CD4-positive, alpha-beta T cell treated with Interleukin-15 for 4 hours (primary cell): ENCODE measurements at places on chromosomes 13 and 19.

GRCh38 chr13:59086147-59086546, 1077.6 kb downstream of the DIAPH3 start:
- no peak for DNase-seq

- no peak for DNase-seq
Observed at GRCh38 chr19:5157186-5157585, 183.4 kb downstream of the PTPRS start.

- DNase-seq = no peak
Observed at GRCh38 chr19:35756377-35757230, at the start of gene HSPB6. Gene HSPB6 (minus strand): TSS chr19:35757029. CDS start chr19:35757008, 21 bp downstream.

- no peak for DNase-seq
Observed at GRCh38 chr13:110330491-110331011, 23.5 kb downstream of the COL4A2 start.

- DNase-seq = no peak
Observed at GRCh38 chr13:100045355-100045754, 43.5 kb upstream of the PCCA start.

DNA sequence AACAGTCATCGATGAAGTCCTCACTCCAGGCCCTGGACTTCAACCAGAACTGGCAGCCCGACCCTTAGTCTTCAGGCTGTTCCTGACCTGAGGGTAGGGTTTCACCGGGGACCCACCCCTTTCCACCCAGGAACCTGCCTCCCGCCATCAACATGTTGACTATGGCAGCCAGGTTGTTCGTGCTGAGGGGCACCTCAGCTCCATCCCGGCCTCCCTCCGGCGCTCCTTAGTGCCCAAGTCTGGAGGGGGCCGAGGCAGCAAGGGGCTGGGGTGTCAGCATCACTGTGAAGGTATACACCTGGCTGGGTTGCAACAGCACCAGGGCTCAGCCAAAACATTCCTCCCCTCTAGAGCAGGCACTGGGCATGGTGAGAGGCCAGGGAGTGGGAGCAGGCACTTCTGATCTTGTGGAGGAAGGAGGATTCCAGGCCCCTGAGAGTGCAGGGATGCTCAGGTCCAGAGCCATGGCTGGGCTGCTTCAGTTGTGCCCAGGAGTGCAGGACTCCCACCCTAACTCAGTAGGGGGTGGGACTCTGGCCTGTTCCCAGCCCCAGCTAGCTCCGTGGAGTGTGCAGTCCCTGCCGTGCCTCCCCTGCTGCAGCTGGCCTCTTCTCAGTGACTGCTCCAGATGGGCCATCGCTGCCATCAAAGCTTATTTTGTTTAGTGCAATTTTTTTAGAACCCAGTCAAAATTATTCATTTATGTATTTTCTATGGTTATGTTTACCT, 1445.9 kb downstream of the PCDH9 start:
- no peak for DNase-seq

GRCh38 chr19:16899566-16900075, 10.8 kb downstream of the F2RL3 start:
- DNase-seq = no peak

DNA sequence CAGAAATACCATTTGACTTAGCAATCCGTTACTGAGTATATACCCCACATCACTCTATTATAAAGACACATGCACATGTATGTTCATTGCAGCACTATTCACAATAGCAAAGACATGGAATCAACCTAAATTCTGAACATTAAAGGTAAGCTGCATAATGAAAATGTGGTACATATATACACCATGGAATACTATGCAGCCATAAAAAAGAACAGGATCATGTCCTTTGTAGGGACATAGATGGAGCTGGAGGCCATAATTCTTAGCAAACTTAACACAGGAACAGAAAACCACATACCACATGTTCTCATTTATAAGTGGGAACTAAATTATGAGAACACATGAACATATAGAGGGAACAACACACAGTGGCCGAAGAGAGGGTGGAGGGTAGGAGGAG, 85.2 kb downstream of the NDFIP2 start:
- no peak for DNase-seq

DNA sequence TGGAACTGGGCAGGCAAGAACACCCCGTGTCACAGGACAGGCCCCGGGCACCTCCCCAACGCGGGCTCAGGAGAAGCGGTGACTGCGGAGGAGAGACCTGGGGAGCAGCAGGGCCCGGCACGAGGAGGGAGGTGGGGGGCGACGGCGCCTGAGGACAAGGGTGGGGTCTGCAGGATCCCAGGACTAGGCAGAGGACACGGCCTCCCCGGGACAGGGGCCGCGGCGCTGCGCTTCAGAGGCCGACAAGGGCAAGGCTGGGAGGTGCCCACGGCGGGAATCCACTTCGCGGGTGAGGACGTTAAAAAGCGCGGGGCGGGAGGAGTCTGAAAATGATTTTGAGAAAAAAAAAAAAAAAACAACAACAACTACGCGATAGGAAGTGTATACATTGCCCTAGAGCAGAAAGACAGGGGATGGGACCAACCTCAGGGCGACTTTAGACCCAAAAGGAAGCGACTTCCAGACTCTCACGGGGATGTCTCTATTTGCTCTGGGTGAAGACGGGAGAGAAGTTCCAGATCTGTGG, 44.9 kb downstream of the ZNF611 start:
- DNase-seq = peak; percentile 11

DNA sequence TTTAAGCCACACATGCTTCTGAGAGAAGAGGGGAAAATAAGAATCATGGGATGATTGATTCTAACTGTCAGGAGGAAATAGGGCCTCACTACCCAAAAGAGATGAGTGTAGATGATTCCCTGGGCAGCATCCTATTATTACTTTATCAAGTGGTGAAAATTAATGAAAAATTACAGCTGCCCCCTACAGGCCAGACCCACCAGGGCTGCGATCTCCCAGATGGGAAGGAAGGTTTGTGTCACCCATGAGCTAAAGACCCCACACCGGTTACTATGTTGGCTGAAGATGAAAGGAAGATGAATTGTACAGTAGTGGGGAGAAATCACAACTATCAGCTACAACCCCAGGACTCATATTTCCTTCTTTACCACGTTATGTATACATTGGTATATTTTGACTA, 49.5 kb downstream of the RFC3 start:
- no peak for DNase-seq
